ENCODE measurements at places on chromosomes 7 and 10.

- no peak for DNase-seq
These were observed 37.7 kb upstream of the MAP3K8 start for GRCh38 chr10:30396293-30396692.

DNA sequence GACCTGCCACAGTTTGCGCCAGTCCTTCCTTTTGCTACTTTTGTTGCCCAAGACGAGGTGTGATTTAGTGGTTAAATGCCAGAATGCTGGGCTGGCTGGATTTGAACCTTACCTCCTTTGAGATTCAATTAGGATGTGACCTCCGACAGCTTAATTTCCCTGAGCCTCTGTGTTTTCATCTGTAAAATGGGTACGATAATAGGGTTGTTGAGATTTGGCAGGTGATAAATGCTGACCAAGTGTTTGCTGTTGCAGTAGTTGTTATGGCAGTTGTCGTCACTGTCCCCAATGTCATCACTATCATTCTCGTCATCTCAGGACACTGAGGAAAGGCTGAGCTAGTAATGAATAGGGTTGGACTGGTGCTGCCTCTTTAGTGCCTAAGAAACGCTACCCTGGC, 61.1 kb downstream of the GRK5 start:
- DNase-seq = no peak

DNA sequence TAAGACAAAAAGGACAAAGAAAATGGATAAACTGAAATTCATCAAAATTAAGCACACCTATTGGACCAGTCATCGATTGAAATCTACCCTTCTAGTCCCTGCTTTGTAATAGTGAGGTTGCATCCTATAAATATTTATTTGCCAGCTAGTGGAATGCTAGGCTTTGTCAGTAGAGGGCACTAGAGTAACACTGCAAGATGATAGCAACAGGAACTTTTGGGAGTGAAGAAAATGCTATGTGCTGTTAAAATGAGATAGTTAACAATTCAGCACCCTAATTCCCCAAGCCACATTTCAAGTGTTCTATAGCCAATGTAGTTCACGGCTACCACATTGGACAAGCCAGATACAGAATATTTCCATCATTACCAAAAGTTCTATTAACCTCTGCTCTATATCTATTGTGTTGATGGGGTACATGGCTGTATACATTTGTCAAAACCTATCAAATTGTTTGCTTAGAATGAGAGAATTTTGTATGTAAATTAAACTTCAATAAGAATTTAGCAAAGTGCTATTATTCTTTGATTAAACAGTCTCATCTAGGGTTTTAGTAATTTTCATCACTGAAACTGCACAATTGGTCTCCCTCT, 69.8 kb downstream of the LSMEM1 start:
- DNase-seq = peak; percentile 73

DNA sequence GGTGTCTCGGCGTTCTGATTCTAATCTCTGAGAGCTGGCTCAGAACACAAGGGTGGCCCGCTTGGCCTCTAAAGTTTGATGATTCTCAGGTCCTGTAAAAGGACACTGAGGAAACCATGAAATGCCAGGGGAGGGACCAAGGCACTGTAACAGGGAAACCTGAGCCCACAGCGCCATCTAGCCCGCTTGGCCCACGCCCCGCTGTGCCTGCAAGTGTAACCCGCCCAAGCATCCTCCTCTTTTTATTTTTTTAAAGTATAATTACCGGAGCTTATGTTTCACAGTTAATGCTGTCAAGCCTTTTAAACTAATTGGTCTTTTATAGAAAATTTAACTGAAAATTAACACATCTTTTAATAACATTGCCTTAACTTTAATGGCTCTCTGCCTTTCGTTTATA, 734.7 kb downstream of the KCNMA1 start:
- DNase-seq = no peak

GRCh38 chr10:15813415-15813814, 46.9 kb downstream of the MINDY3 start:
- no peak for DNase-seq

GRCh38 chr10:19782430-19783089, 33.7 kb upstream of the PLXDC2 start:
- DNase-seq = peak; percentile 39

GRCh38 chr10:43315535-43316207, 48.8 kb upstream of the RASGEF1A start:
- no peak for DNase-seq

DNA sequence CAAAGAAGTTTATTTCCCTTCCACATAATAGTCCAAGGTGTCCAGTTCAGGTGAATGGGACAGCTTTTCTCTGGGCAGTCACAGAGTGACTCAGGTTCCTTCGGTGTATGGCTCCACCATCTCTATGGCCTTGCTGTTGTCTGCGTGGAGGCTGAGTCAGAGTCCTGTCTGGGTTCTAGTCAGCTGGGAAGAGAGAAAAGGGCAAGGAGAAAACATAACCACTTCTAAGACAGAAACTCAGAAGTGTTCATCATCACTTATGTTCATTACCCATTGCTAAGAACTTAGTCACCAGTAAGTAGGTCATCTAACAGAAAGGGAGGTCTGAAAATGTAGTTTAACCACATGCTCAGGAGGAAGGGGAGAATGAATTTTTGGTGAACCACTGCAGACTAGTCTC, 32.4 kb upstream of the CCDC7 start:
- no peak for DNase-seq

GRCh38 chr7:92961961-92962360, 125.6 kb upstream of the CDK6 start:
- no peak for DNase-seq

DNA sequence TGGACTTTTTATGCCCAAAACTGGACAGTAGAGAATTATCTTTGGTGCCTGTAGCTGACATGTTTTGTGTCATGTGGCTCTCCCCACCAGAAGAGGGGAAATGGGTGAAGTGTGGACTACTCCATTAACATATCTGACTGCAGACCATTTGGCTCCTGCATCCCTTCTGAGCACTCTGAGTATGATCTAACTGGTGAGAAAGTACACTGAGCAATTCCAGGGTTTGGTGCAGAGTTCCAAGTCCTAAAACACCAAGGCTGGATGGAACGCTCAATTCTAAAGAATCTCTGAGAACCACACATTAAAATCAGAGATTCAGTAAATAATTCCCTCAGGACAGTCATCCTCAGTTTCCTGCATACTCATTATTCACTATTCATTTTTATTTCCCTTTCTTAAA, 22.8 kb upstream of the OSBPL3 start:
- no peak for DNase-seq

DNA sequence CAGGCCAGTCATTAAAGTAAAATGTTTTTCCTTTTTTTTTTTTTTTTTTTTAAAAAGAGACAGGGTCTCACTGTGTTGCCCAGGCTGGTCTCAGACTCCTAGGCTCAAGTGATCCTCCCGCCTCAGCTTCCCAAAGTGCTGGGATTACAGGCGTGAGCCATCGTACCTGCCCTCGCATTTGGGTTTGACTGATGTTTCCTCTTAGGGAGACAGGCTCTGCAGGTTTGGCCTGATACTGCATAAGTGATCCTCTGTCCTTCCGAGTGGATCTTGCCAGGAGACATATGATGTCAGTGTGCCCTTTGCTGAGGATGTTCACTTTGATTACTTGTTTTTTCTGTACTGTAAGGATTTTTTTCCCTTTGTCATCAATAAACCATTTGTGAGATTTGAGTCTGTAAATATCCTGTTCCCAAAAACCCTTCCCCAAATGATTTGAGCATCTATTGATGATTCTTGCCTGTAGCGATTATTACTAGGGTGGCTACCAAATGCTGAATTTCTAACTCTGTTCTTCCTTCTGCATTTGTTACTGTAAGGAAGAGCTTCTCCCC, 19.7 kb downstream of the LIMK1 start:
- DNase-seq = no peak

DNA sequence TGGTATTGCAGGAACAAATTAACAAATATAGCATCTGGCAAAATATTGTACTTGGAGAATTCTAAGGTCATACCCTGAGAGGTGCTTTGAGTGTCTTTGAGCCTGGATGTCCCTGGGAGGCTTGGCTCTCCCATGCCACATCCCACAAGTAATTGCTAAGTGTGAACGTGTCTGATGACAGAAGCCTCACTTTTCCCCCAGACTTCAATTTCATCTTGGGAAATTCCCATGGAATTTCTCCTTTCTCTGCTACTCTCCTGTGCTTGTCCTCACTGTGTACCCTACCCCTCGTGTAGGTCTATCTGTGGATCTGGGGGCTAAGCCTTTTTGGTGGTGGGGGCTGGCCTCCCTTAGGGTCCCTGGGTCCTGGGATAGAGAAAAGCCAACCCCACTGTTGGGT, 293.3 kb downstream of the TCF7L2 start:
- DNase-seq = no peak

GRCh38 chr7:81652225-81652624, 117.6 kb downstream of the HGF start:
- no peak for DNase-seq

- no peak for DNase-seq
These were observed 104.9 kb downstream of the XRCC2 start for GRCh38 chr7:152571068-152571467.

DNA sequence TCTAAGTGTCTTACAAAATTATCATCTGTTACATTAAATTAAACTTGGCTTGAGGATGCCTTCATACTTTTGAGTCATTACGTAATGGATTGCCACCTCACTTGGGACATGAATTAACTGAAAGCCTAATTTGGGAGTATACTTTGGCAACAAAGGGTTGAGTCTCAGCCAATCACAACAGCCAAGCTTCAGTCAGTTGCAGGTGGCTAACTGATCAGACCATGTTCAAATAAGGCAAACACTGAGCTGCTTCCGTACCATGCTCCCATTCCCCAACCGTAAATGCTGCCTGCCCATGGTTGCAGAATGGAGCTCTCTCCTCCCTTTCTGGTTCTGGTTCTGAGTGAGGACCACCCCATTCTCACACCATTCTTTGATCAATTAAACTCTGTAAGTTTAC, 92.9 kb upstream of the STK17A start:
- DNase-seq = no peak

- DNase-seq = peak; percentile 78
These were observed 2.2 kb downstream of the CYP17A1 start for GRCh38 chr10:102835007-102835482.

DNA sequence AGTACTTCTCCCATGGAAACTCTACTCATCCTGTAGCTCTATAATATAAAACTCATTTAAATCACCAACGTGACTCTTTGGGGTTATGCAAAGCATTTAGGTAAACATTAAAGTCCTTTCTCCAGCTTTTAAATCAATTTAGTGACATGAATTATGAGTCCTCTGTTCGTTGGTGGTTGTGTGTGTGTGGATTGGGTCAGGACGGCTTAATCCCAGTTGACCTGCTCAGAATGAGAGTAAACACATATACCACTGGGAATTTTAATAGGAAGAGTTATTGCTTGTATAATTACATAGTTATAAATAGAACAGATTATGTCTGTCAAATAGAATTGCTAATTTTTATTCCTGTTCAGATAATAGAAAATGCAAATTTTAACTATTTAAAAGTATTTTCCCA, 30.7 kb upstream of the ADCY1 start:
- no peak for DNase-seq

GRCh38 chr10:15627617-15628196, 92.0 kb downstream of the ITGA8 start:
- DNase-seq = no peak

DNA sequence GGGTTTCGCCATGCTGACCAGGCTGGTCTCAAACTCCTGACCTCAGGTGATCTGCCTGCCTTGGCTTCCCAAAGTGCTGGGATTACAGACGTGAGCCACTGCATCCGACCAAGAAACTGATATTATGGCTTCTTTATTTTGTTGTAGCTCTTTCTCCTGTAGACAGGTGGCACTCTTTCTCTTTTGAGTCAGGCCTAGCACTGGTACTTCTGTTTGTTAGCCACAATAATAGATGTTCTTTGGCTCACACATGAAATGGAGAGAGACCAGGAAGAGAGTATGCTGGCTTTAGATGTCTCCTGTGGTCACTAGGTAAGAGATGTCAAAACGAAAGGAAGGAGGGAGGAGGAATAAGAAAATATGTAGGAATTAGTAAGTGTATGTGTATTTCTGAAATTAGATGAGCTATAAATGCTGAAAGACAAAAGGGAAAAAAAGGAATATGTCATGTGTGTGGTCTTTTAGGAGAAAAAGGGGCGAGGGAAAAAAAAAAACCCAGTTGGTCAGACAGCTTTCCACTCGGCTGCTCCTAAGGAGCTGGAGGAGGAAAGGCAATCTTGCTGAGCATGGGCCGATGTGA, 78.7 kb downstream of the CLEC2L start:
- DNase-seq = peak; percentile 31

DNA sequence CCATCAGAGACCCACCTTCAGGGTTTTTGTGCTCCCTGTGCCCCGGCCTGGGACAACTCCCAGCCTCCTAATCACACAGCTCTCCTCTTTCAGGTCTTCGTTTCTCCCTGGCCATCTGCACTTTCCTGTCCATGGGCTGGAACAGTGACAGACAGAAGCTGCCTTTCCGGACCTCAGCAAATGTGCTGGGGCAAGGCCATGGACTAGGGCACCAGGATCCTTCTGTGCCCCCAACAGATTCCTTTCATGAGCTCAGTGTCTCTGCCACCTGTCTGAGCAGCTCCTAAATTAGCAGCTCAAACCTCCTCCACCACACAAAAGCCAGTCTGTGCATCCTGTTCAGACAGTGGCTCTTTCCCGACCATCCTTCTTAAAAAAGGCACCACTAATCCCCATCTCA, 41.9 kb upstream of the FRMD4A start:
- no peak for DNase-seq

DNA sequence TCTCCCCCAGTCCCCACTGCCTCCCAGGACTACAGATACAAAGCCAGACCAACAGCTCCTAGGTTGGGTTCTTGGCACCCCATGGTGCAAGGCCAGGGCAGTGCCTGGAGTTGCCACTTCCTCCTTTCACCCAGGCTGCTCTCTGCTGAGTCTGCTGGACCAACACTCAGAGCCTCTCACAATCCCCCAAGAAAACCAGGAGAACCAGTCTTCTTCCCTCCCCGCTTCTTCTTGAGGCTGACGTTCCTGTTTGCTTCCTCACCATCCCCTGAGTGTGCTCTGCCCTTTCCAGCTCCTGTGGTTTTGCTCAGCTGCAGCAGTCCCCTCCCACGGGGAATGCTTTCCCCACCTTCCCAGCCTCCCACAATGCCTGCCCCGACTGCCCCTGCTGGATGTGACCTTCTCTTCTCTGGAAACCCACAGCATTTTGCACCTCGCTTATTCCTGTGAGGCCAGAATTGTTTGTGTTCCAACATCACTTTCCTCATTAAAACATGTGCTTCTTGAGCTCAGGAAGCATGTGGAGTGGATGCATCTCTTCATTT, 89.9 kb downstream of the GOLGA7B start:
- DNase-seq = no peak

DNA sequence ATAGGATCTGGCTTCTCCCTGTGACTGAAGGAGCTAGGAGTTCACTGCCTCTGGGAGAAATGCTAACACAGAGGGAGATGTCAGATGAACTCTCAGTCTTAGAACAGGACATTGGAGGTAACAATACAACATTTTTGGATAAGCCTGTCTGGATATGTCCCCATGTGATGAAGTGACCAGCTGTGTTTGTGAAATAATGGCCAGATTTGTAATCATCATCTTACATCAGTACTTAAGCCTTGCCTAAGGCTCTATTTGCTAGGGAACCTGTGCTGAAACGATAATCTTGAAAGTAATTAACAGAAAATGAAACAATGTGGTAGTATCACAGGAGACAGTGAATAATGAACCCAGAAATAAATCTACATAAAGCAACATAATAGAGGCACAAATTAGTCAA, 56.2 kb downstream of the CRPPA start:
- no peak for DNase-seq

All from common myeloid progenitor, CD34-positive (primary cell).